Activated CD4-positive, alpha-beta memory T cell treated with anti-CD3 and anti-CD28 coated beads, Interleukin-2, amount 10 ng/mL, durations not matched to agents 7 days and 5 days (primary cell): ENCODE measurements at places on chromosomes 12 and 14. TPM values are rescaled to one million over a fixed set of nuclear protein-coding genes. Genes with fewer than 3 reads are reported as not detected.

- DNase-seq = no peak
Measured at GRCh38 chr14:34387974-34388516, 74.0 kb downstream of the SPTSSA start.

- no peak for DNase-seq
Measured at GRCh38 chr14:105926373-105927095, 400.2 kb downstream of the TMEM121 start.

DNA sequence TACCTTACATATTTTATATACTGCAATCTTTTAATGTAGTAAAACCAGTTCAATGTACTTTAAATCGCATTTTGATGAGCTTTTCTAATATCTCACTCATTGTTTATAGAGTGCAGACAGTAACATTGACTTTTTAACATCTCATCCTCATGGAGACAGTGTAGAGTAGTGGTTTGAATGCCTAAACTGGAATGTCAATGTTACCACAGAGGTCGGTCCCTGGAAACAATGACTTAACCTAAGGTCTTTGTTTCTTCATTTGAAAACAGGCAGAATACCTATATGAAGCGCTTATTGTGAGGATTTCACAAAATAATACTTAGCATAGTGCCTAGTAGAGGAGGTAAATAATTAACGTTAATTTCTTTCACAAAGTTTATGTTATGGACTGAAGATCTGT is 5.0 kb downstream of the CDK17 start:
- DNase-seq = no peak

- no peak for DNase-seq
Measured at GRCh38 chr12:3712209-3712992, 40.5 kb downstream of the CRACR2A start.

- no peak for DNase-seq
Measured at GRCh38 chr14:75825147-75825592, 156.6 kb downstream of the TGFB3 start.

GRCh38 chr12:55721601-55722213 is 1.5 kb downstream of the RDH5 start:
- no peak for DNase-seq

DNA sequence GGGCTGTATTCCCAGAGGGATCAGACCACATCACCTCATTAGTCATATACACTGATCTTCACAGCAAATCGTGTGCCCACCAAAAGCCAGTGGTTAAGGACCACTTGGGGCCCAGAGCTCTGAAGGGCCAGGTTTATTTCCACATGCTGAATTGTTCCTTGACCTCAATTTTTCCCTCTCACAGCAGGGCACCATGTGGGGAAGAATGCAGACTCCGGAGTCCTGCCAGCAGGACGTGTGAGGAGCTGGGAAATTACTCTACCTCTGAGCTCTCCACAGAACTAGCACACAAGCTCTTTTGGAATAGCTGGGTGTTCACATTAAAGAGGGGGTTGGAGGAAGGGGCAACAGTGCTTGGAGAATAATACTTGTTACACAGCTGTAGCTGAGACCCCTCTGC is 57.6 kb upstream of the SEL1L start:
- no peak for DNase-seq

GRCh38 chr12:53097564-53098353 is at the start of gene IGFBP6:
Gene IGFBP6, plus strand, starts transcription at chr12:53097667. Its CDS starts 51 bp downstream, at chr12:53097718.
- DNase-seq = peak; percentile 77

- DNase-seq = no peak
Measured at GRCh38 chr14:60346706-60347105, 97.7 kb downstream of the PPM1A start.

DNA sequence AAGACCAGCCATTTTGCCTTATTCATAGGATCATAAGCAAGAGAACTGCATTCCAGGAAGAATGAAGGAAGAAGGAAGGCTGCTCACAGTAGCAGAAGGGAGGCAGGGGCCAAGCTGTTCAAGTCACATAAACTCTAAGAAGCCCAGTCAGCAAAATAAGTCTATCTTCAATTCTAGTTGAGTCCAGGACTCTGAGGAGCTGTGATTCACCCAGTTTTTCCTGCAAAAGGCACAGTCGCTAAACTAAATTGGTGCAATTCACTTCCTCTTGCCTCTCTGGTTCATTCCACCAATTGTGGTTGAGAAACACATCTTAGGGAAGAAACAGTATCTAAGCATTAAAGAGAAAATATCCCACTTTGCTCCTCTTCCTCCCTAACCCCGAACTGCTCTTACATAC is 9.8 kb downstream of the ZNF641 start:
- no peak for DNase-seq

DNA sequence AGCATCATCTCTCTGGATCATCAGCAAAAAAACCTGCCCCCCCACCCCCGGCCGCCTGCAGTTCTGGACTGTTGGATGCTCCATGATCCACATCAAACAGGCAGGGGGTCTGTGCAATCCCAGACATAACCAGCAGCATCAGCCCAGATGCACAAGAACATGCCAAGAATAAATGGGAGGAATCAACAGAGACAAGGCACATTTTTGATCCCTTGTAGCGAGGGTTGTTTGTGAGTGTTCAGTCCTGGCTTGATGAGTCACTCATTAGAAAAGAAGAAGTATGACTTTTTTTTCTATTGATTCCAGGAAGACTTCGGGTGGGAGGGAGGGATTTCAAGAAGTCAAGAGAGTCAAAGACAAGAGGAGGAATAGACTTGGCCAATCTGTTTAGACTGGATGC is 244.2 kb downstream of the KSR2 start:
- DNase-seq = no peak

DNA sequence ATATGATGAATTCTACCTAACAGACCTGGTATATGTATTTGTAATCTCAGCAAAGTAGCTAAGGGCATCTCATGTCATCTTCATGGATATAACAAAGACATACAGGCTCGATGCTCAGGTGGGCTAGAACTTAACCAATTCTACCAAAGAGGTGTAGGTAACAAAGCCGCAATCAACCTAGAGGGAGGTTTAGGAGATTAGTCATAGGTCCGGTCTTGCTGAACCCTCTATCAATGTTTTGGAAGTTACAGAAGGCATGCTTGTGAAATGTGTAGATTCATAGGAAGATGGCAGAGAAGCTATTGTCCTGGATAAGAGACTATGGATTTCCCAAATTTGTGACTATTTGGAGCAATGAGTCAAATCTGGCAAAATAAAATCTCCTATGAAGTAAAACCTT is 42.6 kb upstream of the SYCP3 start:
- no peak for DNase-seq

- DNase-seq = no peak
Measured at GRCh38 chr14:88324491-88324890, 1.4 kb upstream of the KCNK10 start.

DNA sequence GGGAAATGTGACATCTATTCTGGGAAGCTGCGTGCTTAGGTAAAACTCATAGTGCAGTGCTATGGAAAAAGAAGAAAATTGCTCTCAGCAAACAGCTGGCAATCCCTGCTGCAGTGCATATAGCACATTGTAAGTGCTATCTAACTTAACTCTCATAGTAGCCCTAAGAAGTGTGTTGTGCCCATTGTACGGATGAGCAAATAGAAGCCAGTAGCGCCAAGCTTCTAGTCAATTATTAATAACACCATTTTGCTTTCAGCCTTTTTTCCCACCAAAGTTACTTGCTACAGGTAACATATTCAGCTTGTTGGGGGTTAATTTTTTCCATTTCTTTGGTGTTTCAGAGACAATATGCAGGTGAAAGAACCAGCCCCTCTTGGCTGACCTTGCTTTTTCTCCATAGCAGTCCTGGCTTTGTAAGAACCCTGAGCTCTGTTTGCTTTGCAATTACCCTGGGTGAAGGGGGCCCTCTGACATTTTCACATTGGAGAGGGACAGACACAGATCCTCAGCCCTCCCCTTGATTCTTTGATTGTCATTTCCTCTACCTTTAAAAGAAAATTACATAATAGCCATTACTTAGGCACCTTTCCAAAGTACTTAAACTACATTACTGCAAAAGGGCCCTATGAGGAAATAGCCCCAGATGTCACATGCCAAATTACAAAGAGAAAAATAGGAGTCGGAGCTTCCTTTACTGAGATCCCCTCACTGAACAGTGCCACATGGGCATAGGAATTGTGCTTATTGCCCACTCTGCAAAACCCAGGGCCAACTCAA is 576.2 kb upstream of the TBX3 start:
- DNase-seq = no peak

DNA sequence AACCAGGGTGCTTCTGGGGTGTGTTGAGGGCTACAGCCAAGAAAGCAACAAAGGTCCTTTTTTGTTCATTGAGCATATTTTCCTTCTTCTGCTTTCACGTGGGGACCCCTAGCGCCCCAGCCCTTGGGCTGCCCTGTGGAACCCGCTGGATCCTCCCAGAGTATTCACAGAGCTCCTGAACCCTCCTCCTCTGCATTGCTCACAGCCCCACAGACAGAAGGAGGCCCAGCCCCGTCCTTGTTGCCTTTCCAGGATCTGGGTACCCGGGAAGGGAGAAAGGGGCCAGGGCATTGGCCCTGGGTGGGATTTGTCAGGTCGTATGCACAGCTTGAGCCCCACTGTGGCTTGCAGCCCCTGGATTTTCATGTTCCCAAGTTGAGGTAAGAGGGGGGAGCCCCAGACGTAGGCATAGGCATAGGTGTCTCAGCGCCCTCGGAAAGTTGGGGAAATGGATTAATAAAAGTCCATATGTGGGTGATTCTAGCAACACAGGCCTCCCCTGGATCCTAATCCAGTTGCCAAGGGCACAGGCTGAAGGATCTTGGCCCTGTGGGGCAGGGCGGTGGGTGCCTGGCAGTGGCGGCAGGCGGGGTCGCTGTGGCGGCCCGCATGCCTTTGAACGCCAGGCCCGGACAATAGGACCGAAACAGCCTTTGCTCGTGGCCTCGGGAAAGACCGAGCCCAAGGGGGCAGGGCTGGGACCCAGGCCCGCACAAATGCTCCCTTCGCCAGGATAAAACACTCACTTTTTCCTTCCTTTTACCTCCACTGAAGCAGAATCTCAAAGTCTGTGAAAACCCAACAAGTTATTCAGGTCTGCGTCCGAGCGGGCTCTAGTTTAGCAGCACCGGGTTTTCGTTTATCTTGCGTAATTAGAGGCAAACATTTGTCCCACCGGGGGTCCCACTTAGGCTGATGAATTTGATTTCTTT is 3.0 kb upstream of the HOXC10 start:
- DNase-seq = no peak

DNA sequence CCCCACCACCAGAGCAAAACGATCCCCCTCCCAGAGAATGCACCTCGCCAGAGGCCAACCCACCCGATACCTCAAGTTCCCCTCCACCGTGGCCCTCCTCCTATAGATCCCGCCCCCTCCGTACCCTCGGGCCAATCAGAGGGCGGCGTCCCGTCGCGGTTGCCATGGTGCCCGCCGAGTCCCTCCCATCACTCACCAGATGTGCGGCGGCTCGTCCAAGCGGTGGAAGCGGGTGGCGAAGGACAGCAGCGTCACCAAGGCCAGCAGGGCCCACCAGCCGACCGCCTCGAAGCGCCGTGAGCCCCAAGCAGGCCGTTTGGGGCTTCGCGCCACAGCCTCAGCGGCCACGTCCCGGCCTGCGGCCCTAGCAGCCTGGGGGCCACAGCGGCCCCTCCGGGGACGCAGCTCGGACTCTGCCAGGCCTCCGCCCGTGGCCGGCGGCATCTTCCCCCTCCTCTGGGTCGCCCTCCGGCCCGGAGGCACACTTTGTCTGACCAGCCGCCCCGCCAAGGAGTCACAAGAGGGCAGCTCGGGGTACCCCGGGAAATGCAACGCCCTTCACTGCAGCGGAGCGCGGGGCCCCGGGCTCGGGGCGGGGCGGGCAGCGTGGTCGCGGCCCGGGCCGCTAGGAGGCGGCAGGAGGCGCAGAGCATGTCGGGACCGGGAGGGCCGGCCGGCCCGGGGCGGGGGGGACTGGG is at the start of gene POMT2:
Gene POMT2, minus strand, starts transcription at position 646 of the 698 bp plus-strand sequence. Its CDS starts 202 bp downstream, at position 444.
- DNase-seq = peak; percentile 93

DNA sequence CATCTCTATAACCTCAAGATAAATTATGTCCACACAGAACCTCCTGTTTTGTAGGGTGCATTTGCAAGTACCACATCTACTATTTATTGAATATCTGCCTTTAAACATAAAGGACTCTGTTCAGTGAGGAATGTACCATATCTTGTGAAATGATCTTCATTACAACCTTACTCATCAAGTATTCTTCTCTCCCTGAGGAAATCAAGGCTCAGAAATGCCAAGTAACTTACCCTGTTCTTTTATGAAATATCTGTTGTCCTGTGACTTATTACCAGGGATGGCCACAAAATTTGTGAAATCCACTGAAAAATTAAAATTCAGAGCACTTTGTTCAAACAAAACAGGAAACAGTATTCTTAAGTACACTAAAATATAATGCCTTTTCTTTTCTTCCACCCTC is 366.7 kb downstream of the GALC start:
- no peak for DNase-seq

DNA sequence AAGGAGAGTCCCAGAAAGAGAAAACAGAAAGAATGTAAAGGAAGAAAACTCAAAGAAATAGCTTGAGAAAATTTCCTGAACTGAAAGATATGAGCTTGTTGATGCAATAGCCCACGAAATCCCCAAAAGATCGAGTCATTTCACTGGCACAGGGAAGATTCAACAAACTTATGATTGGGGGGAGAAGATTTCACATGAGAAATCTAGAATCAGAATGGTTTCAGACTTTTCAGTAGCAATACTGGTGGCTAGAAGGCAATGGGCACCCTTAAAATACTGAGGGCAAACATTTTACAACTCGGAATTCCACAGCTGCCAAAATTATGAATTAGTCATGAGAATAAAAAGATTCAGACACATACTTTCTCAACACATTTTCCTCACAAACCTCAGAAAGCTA is 8.9 kb upstream of the KRT7 start:
- DNase-seq = no peak

The MANSC4 gene
- total RNA-seq = not detected

The SLC6A12 gene
- total RNA-seq = not detected

The OTX2 gene
- total RNA-seq = not detected

The TBX3 gene
- not detected for total RNA-seq
